Stomach (tissue), 19 donors: ENCODE measurements at places on chromosomes 12 and 14. TPM values are rescaled to one million over a fixed set of nuclear protein-coding genes. Genes with fewer than 3 reads are reported as not detected.
A peak's percentile ranks its signal among the peaks of the same experiment; 100 is the strongest.

The SLC6A12 gene
- not detected for total RNA-seq

The HCFC2 gene
- total RNA-seq = 2.9 TPM

DNA sequence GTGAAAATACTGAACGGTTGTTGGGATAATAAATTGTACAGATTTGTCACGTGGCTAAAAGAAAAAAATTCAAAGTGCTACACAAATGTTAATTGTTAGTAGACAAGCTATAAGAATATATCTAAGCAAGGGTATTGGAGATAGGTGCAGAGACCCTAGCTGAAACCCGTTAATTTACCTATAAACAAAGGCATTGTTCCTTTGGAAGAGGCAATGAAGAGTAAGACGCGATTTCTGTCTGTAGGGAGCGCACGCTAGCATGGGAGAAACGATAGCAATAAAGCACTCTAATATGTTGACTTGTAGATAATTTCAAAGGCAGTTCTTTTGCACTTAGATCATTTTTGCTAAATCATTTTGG lies 565 bp downstream of the CCDC77 start:
- H3K27me3 ChIP-seq = no peaks in the 10 kb centered on the region
- H3K27ac ChIP-seq = peak overlapping the region; percentile 31
- peak; percentile 52 for DNase-seq
- H3K4me1 ChIP-seq = peaks cover 21% of the 10 kb centered on the region

- H3K27me3 ChIP-seq = no peaks in the 10 kb centered on the region
- peaks cover 18% of the 10 kb centered on the region for H3K4me1 ChIP-seq
- peaks cover 33% of the 10 kb centered on the region for H3K36me3 ChIP-seq
- DNase-seq = no peak
Measured at GRCh38 chr12:124481772-124482566, 85.4 kb downstream of the NCOR2 start.

The CLEC1B gene
- not detected for total RNA-seq

DNA sequence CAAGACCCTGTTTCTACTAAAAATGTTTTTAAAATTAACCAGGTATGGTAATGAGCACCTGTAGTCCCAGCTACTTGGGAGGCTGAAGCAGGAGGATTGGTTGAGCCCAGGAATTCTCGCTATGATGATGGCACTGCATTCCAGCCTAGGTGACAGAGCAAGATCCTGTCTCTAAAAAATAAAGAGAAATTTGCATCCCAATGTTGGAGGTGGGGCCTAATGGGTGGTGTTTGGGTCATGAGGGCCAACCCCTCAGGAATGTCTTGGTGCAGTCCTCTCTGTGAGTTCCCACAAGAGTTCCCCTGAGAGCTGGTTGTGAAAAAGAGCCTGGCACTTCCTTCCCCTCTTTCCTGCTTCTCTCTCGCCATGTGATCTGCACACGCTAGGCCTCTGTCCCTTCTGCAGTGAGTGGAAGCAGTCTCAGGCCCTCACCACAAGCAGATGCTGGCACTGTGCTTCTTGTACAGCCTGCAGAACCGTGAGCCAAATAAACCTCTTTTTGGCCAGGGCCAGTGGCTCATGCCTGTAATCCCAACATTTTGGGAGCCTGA lies 11.3 kb downstream of the ACOT6 start:
- no peaks in the 10 kb centered on the region for H3K36me3 ChIP-seq
- H3K4me3 ChIP-seq = no peak overlapping the region
- no peak for DNase-seq
- H3K4me1 ChIP-seq = no peaks in the 10 kb centered on the region
- H3K27me3 ChIP-seq = no peaks in the 10 kb centered on the region

- H3K27ac ChIP-seq = no peak overlapping the region
- no peaks in the 10 kb centered on the region for H3K4me1 ChIP-seq
- H3K4me3 ChIP-seq = no peak overlapping the region
- H3K36me3 ChIP-seq = no peaks in the 10 kb centered on the region
Measured at GRCh38 chr12:127125607-127126259, 1141.2 kb upstream of the TMEM132C start.

GRCh38 chr12:41220931-41221330 lies 32.8 kb downstream of the PDZRN4 start:
- DNase-seq = no peak
- H3K4me1 ChIP-seq = no peaks in the 10 kb centered on the region
- H3K36me3 ChIP-seq = no peaks in the 10 kb centered on the region
- H3K27me3 ChIP-seq = no peaks in the 10 kb centered on the region

The PLEK2 gene
- total RNA-seq = 6.5 TPM

GRCh38 chr14:91363776-91364523 lies 53.7 kb downstream of the CCDC88C start:
- peaks cover 74% of the 10 kb centered on the region for H3K4me1 ChIP-seq
- H3K27me3 ChIP-seq = no peaks in the 10 kb centered on the region
- H3K27ac ChIP-seq = no peak overlapping the region
- H3K36me3 ChIP-seq = peaks cover 1% of the 10 kb centered on the region
- H3K4me3 ChIP-seq = no peak overlapping the region
- DNase-seq = no peak

- no peaks in the 10 kb centered on the region for H3K4me1 ChIP-seq
- no peak overlapping the region for H3K4me3 ChIP-seq
- no peaks in the 10 kb centered on the region for H3K27me3 ChIP-seq
- H3K27ac ChIP-seq = peak overlapping the region; percentile 21
- H3K36me3 ChIP-seq = peaks cover 50% of the 10 kb centered on the region
Measured at GRCh38 chr14:52012635-52013034, 23.3 kb downstream of the RTRAF start.

The ACTN1 gene
- 201 TPM for total RNA-seq

DNA sequence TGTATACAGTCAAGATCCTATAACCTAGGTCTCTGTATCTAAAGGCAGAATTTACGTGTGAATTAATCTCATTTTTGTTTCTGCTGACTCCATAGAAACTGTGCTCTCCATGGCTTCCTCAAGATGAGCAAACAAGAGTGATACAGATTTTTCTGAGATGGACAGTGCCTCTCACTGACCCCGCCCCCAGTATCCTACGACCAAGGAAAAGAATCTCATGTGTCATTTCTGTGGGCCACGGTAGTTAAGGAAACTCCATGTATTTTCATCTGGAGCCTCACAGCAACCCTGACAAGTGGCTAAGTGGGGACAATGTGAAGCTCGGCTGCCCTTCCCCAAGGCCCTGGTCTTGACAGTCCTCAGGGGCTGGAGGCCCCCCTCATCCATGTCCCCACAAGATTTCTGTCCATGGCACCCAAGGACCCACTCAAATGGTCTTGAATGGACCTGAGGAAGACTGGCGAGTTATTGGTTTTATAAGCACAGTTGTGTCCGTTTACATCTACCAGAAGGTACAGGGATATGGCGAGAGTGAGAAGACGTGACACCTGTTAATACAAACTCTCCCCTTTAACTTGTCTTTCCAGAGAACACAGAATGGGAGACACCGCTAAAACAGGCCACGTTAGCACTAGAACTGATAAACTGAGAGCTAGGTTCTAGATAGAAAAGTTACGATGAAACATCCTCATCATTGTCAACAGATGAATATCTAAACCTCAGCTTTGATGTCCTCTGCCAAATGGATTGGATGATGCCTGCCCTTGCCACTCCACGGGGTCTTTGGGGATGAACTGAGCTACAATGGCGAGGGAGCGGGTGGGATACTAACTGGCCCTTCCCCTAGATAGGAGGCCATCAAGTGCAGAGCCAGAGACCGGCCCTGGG lies 108.4 kb upstream of the EGLN3 start:
- H3K4me3 ChIP-seq = peak overlapping the region; percentile 63
- no peaks in the 10 kb centered on the region for H3K27me3 ChIP-seq
- DNase-seq = no peak

The BRAP gene
- 19.3 TPM for total RNA-seq

The ABCD4 gene
- total RNA-seq = 36.7 TPM

The PPP1R36 gene
- total RNA-seq = not detected

DNA sequence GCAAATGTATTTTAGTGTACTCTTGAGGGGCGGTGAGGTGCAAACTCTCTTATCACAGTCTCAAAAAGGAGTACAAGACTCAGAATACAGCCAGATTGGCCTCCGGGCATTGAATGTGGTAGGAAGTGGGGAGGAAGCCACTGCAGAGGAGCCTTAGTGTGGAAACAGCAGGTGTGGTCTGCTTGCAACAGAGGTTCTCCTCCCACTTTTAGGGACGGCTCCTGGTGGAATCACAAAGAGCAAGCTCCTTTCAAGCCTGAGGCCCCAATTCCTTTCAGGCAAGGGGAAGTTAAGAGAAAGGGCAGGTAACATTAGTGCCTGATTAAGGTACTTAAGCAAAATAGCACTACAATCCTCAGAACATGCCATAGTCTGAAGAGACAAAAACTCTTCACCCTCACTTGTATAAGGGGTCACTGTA lies 23.7 kb upstream of the SLC2A3 start:
- no peaks in the 10 kb centered on the region for H3K36me3 ChIP-seq
- DNase-seq = no peak
- H3K4me3 ChIP-seq = no peak overlapping the region
- H3K27ac ChIP-seq = peak overlapping the region; percentile 86

DNA sequence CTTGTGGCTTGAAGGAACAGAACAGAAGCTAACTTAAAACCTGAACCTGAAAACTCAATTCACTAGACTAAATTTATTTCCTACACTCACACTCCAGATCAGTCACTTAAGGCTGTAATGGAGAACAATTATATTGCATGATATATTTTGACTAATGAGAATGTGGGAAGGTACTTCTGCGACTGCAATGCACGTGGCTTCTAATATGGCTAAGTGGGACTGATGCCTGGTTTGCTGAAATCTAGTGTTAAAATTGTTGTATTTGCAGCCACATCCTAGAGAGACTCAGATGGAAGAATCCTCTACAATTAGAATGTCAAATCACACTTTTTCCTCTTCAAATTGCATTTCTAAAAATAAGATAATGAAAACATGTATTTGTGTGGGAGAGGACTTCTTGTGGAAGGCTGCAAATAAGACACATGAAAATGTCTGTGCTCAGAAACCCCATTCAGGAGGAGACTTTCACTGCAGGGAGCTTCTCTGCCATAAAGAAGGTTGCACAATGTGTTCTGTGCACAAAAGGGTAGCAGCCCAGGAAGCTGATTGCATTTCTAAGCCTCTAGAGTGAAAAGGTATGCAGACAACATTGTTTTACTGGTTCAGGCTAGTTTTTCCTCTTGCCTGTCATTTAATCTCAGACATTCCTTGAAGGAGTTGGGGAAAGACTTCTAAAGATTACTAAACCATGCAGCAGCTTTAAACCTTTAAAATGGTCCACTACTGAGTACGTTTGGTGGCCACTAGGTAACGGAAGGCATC lies 224.3 kb downstream of the NEDD1 start:
- H3K4me1 ChIP-seq = no peaks in the 10 kb centered on the region
- H3K36me3 ChIP-seq = no peaks in the 10 kb centered on the region
- no peak overlapping the region for H3K4me3 ChIP-seq
- H3K27me3 ChIP-seq = no peaks in the 10 kb centered on the region
- no peak overlapping the region for H3K27ac ChIP-seq

GRCh38 chr12:115261691-115262398 lies 577.9 kb upstream of the TBX3 start:
- H3K4me3 ChIP-seq = no peak overlapping the region
- no peaks in the 10 kb centered on the region for H3K4me1 ChIP-seq
- no peaks in the 10 kb centered on the region for H3K27me3 ChIP-seq

The M6PR gene
- total RNA-seq = 105 TPM

GRCh38 chr12:59181196-59181777 lies 261.0 kb upstream of the LRIG3 start:
- no peaks in the 10 kb centered on the region for H3K27me3 ChIP-seq
- H3K27ac ChIP-seq = no peak overlapping the region
- no peak for DNase-seq

The PRH2 gene
- not detected for total RNA-seq

- H3K4me1 ChIP-seq = no peaks in the 10 kb centered on the region
- no peaks in the 10 kb centered on the region for H3K27me3 ChIP-seq
- H3K36me3 ChIP-seq = no peaks in the 10 kb centered on the region
- no peak overlapping the region for H3K27ac ChIP-seq
Measured at GRCh38 chr12:31531893-31532292, 59.0 kb downstream of the DENND5B start.

The OR4N2 gene
- total RNA-seq = not detected

DNA sequence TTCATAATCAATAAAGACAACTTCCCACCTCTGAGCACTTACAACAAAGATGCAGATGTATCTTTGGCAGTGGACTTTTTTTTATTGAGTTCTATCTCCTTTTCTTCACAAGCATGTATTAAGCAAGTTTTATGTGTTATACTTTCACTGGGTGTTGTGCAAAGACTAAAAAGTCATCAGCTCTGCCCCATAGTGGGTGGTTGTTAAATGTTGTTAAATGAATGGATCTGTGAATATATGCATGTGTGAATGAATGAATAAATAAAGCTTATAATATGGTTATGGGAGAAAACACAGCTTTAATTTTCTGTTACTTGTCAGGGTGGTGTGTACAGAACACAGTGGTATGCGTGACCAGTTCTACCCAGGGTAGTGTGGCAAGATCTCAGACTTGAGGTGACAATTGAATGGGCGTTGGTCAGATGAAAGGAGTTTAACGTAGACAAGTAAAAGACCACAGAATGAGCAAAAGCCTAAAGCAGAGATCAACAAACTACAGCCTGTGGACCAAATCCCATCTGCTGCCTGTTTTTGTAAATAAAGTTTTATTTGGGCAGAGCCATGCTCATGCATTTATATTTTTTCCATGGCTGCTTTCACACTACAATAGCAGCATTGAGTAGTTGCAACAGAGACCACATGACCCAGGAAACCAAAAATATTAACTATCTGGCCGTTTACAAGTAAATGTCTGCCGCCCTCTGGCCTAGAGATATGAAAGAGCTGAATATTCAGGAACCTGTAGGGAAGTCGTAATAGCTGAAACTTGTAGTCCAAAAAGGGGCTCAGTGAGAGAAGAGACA lies 207.4 kb upstream of the EEA1 start:
- no peaks in the 10 kb centered on the region for H3K36me3 ChIP-seq
- peaks cover 30% of the 10 kb centered on the region for H3K4me1 ChIP-seq
- peak overlapping the region; percentile 70 for H3K27ac ChIP-seq
- no peaks in the 10 kb centered on the region for H3K27me3 ChIP-seq
- H3K4me3 ChIP-seq = no peak overlapping the region

The GNG2 gene
- 2.6 TPM for total RNA-seq

GRCh38 chr14:76422662-76423061 lies 46.7 kb downstream of the ESRRB start:
- no peak overlapping the region for H3K27ac ChIP-seq
- DNase-seq = no peak
- no peaks in the 10 kb centered on the region for H3K27me3 ChIP-seq
- H3K4me3 ChIP-seq = no peak overlapping the region

DNA sequence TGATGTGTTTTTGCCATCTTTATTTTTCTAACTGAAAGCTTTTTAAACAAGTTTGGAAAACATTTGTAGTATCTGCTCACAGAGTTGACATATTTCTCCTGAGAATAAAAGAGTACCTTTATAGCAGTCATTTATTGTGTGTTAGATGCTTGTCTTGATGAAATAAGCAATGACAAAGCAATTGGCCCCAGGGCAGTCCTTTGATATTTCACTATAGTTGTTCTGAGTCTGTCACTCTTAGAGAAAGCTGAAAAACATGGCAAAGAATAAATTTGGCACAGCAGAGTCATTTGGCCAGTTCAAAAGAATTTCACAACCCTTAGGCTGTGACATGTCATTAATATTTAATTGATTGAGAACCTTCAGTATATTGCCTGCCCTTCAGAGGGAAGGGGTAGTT lies 166.2 kb downstream of the PTPRO start:
- H3K27ac ChIP-seq = no peak overlapping the region
- no peaks in the 10 kb centered on the region for H3K36me3 ChIP-seq
- DNase-seq = no peak
- no peak overlapping the region for H3K4me3 ChIP-seq

The RD3L gene
- not detected for total RNA-seq
